Posterior cingulate gyrus (tissue), 11 donors: ENCODE measurements at places on chromosomes 12 and 14.

- no peak for DNase-seq
Observed at GRCh38 chr14:39755269-39755878, 323.1 kb upstream of the FBXO33 start.

GRCh38 chr12:95411057-95411456, 62.9 kb upstream of the METAP2 start:
- DNase-seq = no peak

DNA sequence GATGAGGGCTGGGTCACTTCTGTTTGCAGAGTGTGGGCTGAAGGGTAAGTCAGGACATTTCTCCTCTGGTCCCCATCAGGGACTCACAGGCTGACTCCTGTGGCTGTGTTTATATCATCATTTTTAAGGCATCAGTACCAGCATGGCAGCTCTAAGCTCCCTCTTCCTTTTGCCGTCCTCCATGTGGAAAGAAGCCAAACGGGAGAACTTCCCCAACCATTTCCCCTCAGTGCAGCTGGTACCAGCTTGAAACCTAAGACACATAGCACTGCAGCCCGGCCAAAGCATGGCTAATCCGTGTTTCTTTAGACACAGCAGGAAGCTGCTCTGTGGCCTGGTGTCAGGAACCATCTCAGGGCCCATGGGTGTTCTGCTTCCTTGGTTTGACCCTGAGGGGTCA, 31.9 kb upstream of the ATP2A2 start:
- DNase-seq = no peak

- DNase-seq = no peak
Observed at GRCh38 chr14:69263364-69263763, 3.4 kb downstream of the GALNT16 start.

- DNase-seq = no peak
Observed at GRCh38 chr14:78848234-78848820, 678.2 kb downstream of the NRXN3 start.

DNA sequence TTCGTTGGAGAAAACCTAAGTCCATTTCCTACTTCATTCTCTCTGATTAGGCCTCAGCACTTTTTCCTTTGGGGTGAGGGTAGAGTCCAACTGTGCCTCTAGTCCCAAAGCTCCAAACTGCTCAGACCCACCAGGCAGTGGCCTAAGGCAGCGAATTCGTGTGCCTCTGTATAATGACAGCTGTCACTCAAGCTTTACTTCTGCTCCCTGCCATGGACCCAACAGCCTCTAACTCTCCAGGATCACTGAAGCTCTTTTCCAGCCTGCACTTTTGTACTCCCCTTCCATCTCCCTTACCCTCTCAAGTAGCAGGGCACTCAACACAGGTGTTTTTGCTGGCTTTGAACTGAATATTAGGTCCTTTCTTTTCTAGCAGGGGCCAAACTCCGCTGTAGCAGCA, 14.8 kb upstream of the OR6S1 start:
- DNase-seq = no peak
